ENCODE measurements at places on chromosomes 12 and 14.

- DNase-seq = no peak
Observed at GRCh38 chr12:116892349-116893140, 11.3 kb upstream of the HRK start.

GRCh38 chr12:107779077-107779831 lies 4.8 kb downstream of the ASCL4 start:
- DNase-seq = no peak

GRCh38 chr12:109510196-109510595 lies 32.8 kb downstream of the UBE3B start:
- DNase-seq = no peak

GRCh38 chr14:62645649-62646048 lies 399.6 kb downstream of the KCNH5 start:
- no peak for DNase-seq

DNA sequence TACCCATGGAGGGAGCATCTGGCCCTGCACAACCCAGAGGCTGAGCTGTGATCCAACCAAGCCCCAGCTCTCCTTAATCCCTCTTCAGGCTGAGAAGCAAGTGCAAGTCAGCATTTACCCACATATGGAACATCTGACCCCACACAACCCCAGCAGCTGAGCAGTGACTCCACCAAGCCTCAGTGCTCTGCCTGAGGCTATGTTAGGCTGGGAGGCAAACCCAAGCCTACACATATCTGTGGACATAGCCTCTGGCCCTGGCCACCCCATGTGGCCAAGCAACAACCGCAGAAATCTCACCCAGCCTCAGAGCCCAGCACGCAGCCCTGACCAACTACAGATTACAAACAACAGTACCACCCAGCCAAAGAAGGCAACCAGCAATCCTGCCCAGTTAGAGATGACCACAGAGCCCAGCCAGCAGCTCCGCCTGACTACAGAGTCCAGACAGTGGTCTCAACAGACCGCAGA lies 142.8 kb downstream of the NUAK1 start:
- no peak for DNase-seq
